NCI-H2029 (cell line): ENCODE measurements at places on chromosomes 7 and 10.

DNA sequence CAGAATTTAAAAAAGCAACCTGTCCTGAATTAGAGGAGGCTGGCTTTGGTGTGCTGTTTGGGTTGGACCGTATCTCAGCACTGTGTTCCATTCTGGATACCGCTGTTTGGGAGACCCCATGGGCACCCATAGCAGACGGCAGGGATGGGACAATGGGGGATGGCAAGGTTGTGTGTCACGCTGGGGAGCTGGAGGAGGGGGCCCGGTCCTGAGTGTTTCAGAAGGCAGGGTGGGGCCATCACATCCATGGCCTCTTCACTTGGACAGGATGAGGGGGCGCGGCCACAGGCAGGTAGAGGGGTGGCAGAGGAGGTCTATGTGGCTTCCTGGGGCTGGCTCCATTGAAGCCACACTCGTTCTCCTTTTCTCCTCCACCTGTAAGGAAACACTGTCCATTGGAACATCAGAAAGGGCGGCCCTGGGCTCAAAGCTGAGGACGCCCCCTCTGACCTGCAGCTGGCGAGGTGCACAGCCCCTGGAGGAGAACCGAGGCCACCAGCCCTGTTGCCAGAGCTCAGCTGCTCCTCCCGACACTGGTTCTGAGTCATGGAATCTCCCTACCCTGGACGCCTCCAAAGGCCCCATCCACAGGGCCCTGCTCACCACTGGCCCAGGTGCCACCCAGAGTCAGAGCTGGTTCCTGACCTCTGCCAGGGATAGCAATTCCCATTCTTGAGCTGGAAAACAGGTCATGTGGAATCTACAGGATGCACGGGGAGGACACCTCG lies 587.3 kb downstream of the DNAJB6 start:
- no peak for DNase-seq

GRCh38 chr10:70379581-70380176 lies 2.7 kb downstream of the LRRC20 start:
- no peak for DNase-seq

DNA sequence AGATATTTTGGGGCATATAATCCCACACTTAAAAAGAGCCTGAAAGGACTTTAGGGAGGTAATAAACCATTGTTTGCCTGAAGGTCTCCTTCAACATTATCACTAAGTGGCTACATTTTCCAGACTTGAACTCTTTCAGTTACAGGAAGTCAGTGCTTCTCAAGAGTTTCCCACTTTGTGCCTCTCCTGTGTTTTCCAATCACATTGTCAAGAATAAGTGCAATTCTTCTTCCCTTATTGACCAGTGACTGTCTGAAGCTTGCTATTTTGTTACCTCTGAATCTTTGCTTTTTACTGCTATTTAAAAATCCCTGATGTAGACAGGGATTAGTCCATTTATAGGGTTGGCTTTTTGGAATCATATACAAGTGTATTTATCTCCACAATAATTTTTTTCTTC lies 346.7 kb upstream of the ANKRD30A start:
- no peak for DNase-seq

DNA sequence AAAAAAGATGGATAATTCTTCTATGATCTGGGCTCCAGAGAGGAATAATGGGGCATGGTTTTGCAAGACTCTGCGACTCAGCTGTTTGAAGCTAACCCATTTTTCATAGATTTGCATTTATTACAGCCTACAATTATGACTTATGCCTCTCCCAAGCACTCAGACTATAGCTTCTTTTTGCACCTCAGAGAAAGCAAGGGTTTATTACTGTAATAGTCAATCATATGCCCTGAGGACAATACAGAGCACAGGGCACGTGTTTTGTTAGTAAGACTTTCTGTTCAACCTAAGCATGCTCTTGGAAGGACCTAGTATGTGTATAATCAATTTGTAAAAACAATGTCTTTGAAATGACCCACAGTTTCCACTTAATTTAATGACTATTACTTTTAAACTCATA lies 221.2 kb downstream of the PARD3 start:
- no peak for DNase-seq

DNA sequence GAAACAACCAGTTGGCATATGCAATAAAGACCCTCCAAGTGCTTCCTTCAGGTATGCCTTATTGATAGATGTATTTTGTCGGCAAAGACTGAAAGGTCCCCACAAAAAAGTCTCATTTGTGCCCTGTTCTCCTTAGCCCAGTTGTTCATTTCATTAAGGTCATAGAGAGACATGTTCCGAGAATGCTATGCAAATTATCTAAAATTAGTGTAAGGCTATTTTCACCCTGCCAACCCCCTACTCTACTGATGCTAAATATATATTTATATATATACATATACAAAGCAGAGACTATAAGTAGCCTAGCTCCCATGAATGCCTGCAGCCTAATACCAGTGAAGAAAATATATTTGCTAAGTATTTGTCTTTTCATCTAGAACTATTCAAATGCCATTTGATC lies 96.7 kb upstream of the ADO start:
- no peak for DNase-seq

- peak; percentile 21 for DNase-seq
Measured at GRCh38 chr7:143381427-143382125, 431 bp downstream of the ZYX start.

GRCh38 chr7:1136841-1137516 lies 23.0 kb downstream of the ZFAND2A start:
- DNase-seq: peak; percentile 18

GRCh38 chr10:132716691-132717490 lies 69.1 kb downstream of the NKX6-2 start:
- no peak for DNase-seq

GRCh38 chr10:118763202-118763988 lies 8.6 kb upstream of the CACUL1 start:
- peak; percentile 84 for DNase-seq

GRCh38 chr7:157907091-157907490 lies 570.3 kb downstream of the DNAJB6 start:
- no peak for DNase-seq

- no peak for DNase-seq
Measured at GRCh38 chr10:126422567-126422966, 34.3 kb upstream of the ADAM12 start.

DNA sequence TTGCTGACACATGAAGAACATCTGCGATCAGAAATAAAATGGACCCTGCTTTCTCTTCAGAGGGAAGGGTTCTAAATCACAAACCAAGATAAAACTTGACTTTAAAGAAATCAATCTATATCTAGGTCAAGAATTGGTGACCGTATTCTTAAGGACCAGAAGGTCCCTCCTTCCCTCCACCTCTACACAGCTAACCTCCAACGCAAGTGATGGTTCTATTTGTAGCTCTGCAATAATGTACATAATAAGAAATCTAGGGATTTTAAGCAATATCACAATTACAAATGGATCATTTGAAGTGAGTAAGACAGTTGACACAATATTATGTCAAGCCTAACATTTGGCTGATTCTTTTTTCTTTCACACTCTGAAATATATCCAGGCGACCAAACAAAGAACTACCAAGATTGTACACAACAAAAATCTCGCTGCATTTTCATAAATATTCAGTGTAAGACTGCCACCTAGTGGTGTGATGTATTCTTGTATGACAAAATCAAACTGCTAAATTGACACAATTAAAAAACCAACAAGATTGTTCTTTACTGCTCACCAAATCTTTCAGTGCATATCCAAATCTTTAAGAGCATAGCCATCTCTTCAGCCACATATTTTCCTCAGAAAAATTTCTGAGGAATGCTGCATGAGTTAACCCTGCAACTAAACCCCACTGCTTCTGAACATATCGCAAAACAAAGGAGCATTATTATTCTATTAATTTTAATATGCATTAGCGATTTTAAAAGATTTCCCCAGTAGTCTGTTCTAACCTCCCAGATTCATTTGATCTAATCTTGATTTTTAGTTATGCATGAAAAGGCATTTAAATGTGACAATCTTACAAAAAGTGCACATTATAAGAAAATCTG lies 44.5 kb downstream of the ICA1 start:
- DNase-seq: peak; percentile 53

GRCh38 chr7:107945332-107945731 lies 54.3 kb downstream of the DLD start:
- DNase-seq: no peak

GRCh38 chr10:9869606-9870176 lies 1148.0 kb upstream of the CELF2 start:
- DNase-seq: no peak

DNA sequence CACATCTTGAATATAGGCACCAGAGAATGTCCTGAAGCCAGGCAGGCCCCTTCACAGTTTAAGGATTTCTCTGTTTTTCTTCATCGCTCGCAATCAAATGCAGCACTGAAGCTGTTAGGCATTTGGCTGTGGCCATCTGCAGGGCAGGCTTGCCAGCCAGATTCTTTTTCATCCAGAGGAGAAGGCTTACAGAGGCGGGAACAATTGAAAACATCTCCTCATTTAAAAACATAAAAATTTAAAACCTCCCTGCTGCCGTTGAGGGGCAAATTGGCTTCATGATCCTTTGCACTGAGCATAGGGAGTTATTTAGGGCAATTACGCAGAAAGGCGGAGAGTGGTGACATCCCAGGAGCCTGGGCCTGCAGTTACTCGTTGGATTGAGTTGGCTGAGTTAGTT lies 500.0 kb downstream of the TYW1 start:
- DNase-seq: no peak

- DNase-seq: no peak
Measured at GRCh38 chr10:70176441-70176840, 6.1 kb upstream of the SAR1A start.

DNA sequence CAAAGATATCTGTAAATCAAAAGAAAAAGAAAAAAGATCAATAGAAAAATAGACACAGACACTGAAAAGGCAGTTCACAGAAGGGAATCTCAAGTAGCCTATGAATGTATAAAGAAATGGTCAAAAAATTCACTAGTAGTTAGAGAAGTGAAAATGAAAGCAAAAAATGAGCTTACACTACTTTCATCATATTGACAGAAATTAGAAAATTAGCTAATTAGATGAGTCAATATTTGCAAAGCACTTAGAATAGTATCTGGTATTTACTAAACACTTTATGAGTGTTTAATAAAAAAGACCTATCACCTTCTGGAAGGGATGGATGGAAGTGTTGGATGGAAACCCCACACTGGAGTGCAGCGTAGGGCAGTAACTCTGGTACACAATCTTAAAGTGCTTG lies 1.7 kb upstream of the CFAP58 start:
- DNase-seq: no peak

DNA sequence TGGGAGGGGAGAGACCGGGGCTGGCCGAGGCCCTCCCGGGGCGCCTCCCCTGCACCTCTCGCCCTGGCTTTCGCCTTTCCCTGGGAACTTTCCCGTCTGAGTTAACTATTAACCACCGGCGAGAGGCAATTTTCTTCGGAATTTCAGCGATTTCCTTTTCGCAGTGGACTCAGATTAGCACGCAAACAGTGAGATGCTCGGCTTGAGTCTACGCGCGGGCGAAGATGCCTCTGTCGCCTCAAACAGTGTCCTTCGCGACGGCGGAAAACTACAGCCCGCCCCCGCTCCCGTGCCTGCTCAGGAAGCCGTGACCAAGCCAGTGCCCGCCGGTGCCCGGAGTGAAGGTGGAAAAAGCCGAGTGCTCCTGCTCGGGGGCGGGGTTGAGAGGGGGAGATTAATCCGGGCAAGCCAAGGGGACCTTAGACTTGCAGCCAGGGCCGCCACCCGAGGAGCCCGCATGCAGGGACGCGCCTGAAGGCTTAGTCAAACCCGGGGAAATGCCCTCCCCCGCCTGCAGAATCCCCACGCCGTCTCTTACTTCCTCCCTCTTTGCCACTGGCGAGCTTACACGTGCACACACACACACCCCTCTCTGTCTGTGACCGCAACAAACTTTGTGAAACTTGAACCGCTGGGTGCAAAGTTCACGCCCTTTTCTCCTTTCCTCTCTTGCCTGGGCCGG lies 14.5 kb upstream of the PAX2 start:
- no peak for DNase-seq

- no peak for DNase-seq
Measured at GRCh38 chr7:46776790-46777189, 805.1 kb downstream of the TNS3 start.

DNA sequence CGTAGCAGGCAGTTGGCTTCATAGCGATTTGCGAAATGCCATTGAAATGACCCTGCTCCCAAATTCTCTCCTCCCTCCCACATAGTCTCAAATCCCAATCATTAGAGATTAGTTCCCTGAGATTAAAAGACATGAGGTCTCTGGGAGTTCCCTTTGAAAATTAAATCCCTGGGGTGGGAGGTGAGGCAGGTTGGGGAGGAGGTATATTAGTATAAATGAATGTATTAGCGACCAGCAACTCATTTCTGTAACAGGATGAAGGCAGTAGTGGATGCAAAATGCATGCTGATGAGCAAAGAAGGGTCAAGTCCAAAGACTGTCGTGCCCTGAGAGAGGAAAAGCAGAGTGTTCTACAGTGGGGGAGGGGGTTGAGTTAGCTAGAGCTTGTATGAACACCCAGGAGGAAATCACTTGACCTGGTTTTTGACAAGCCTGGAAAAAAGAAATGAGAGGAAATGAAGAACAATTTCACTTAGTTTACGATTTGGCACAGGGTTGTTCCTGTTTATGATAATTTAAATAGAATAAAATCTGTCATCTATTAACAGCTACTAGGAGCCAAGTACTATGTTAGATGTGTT lies 79.6 kb upstream of the MTPN start:
- no peak for DNase-seq

DNA sequence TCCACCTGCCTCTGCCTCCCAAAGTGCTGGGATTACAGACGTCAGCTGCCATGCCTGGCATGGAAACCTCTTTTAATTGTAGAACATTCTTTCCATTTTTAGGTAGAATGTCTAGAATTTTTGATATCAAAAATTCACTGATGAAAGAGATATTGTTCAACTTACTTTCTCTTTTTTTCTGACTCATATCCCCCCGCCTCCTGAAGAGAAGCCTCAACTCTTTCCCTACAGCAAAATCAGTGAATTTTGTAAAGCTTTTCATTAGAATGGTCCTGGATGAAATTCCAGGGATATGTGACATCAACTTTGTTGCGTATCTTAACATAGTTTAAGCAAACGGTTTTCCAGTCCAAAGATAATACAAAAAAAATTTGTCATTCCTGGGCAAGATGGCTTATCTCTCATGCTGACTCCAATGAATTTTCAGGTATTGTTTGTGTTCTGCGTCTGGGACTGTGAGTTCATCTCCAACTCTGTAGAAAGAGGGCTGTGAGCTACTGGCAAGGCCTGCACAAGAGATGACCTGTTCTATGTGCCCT lies 256.8 kb downstream of the BMPER start:
- no peak for DNase-seq
